Activated CD4-positive, CD25-positive, alpha-beta regulatory T cell treated with anti-CD3 and anti-CD28 coated beads, Interleukin-2, amount 50 U/mL, for 72 hours (primary cell): ENCODE measurements at places on chromosomes 6 and 20.

DNA sequence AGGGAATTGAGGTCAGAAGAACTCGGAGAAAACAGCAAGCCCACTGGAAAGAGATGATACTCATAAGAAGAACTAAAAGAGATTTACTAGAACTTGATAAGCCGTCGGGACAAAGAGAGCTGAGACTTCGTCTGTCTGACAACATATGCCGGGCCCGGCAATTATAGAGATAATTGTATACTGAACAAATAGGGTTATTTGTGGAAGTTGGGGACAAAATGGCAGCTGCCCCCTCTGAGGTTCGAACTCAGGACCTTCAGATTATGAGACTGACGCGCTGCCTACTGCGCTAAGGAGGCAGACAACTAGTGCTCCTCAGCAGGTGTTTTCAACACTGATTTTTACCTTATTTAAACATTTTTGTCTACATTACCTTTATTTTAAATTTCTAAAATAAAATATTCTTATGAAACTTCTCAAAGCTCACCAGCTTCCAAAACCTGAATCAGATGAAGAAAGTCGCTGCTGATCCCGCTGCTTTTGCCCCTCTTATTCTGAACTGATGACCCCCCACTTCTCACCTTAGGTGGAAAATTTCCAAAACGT, 29.3 kb upstream of the TRIM27 start:
- DNase-seq = peak; percentile 62

DNA sequence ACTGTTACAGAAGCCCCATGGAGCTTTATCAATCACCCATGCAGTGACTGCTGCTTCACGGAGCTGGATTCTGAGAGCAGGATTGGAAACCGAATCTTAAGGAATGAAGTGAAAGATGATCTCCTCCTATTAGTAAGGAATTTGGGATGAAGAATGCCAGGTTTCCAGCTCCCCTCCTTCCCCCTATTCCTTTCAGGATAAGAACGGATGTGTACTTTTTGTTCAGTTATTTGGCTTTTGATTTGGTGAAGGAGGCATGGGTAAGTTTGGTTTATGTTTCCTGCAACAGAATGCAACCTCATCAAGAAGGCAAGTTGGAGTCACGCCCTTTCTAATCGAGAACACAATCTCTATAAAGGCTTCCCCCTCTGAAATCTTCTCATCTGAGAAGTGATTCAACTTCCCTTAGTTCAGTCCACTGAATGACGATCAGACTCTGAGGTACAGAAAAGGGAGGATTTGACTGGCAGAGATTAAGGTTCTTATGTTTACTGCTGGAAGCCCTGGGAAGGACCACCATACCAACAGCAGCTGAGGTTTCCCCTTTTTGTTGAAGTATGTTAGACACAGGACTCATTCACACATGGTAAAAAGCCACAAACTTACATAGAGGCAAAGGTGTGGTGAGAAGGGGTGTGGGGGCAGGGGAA, 5.5 kb downstream of the ELMO2 start:
- no peak for DNase-seq

DNA sequence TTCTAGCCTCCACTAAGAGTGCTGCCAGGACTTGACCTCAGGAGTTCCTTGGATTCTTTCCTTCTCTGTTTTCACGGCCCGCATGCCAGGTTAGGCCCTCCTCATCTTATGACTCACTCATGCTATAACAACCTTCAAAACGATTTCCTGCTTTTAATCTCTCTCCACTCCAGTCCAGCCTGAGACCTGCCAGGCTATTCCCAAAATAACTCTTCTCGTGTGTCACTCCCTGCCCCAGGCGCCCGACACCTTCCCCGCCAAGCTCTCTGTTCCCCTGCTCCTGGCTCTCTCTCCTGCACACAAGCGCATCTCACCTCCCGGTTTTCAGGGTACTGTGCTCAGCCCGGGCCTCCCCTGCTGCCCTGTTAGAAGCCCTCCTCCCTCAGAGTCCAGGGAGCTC, 64.1 kb upstream of the RPS6KA2 start:
- DNase-seq = no peak

GRCh38 chr6:110522427-110522826, 46.0 kb upstream of the SLC22A16 start:
- no peak for DNase-seq

DNA sequence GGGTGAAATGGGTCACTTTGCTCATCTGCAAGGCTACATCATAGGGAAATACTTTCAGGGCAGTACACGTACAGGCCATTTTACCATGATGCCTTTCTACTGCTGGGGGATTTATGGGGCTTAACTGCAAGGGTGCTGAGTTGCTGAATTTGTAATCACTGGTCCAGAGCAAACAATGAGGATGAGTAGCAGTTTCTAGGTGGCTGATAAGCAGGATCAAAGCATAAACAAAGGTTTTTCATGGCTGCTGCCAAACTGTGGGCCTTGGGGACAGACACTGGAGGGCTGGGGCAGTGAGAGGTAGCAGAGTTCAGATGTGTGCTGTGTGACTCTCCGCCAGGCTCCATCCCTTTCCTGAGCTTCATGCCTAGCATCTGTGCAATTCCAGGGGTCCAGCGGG, 68.3 kb downstream of the CNBD2 start:
- no peak for DNase-seq

- no peak for DNase-seq
These were observed 4.6 kb downstream of the IRF4 start for GRCh38 chr6:396126-396520.
